NCI-H187 (cell line): ENCODE measurements at places on chromosomes 2 and 18.

GRCh38 chr2:45218931-45219339, 209.7 kb upstream of the SIX2 start:
- DNase-seq = no peak

DNA sequence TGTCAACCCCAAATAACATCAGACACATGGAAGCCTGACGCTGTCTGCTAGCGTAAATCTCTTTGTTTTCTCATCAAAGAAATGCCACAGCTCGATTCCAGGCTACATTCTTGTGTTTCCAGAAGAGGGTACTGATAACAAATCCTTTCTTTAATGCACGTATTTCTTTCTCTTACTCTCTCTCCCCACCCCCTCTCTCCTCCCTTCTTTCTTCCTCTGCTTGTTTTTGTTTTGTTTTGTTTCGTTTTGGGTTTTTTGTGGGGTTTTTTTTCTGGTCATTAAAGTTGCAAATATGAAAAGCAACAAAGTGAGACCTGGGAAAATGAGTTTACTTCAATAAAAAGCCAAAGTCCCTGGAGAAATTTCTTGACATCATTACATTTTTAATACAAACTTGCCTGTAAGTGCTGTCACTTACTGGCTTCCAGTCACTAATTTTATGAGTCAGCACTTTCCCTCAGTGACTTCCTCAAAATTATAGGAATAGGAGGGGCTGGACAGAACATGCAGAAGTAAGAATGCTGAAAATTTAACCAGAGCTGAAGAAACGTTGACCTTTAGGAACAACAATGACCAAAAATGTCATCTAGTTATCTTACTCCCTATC, 106.7 kb upstream of the NABP1 start:
- DNase-seq = no peak

GRCh38 chr2:216984937-216985336, 125.1 kb upstream of the TNP1 start:
- DNase-seq = no peak

DNA sequence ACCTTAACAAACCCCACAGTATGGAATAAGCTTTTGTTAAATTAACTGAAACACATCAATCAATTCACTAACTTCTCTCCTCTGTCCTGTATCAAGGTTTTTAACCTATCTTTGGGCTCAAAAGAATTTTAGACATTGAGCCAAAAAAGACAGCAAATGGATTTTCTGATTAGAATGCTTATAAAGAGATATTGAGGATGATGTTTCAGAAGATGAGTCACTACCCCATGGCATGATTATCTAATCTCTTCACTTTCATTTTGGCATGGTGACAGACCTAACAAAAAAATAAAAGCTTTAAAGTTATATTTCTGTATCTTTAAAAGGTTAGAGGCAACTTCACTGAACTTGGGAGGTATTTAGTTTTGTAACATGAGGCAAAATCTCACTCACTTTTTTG, 55.5 kb downstream of the SGPP2 start:
- DNase-seq = no peak

GRCh38 chr18:66136039-66136438, 385.2 kb downstream of the CDH7 start:
- DNase-seq = no peak

GRCh38 chr2:185811580-185811979, 73.0 kb downstream of the FSIP2 start:
- DNase-seq = no peak

DNA sequence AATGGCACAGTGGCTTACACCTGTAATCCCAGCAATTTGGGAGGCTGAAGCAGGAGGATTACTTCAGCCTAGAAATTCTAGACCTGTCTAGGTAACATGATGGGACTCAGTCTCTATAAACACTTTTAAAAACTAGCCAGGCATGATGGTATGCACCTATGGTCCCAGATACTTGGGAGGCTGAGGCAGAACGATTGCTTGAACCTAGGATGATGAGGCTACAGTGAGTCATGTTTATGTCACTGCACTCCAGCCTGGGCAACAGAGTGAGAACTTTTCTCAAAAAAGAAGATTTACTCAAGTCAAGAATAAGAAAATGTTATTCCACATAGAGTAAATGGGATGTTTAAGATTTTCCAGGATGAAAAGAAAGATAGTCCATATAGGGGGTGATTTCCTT, 158.6 kb downstream of the HNMT start:
- no peak for DNase-seq

DNA sequence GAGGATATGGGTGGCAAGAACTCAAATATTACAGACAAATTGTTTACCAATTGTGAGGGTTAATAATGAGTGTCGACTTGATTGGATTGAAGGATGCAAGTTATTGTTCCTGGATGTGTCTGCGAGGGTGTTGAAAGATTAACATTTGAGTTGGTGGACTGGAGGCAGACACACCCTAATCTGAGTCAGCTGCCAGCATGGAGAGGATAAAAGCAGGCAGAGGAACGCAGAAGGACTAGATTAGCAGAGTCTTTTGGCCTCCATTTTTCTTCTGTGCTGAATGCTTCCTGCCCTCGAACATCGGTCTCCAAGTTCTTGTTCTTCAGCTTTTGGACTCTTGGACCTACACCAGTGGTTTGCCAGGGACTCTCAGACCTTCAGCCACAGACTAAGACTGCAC, 1503.7 kb downstream of the LRP1B start:
- no peak for DNase-seq

GRCh38 chr2:66530651-66531050, 95.7 kb downstream of the MEIS1 start:
- DNase-seq = no peak

GRCh38 chr2:218272531-218273212, 2.4 kb downstream of the PNKD start:
- DNase-seq = peak; percentile 45

GRCh38 chr2:217943446-217944321, 59.1 kb downstream of the TNS1 start:
- no peak for DNase-seq

DNA sequence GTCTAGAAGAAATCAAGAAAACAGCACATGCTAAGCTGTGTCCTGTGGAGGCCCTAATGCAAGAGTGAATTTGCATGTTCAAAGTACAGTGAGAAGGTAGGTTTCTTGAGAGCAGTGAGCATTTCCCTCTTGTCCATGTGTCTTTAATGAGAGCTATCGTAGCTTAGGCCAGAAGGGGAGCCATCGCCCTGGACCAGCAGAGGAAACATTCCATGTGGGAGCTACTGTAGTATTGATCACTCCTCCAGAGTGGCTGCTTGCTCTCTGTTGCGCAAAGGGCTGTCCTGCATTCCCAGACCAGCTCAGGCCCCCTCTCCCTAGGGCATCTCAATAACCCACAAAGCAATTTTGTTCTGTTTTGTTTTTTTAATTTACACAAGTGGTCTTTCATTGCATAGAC, 950.1 kb downstream of the CNTNAP5 start:
- DNase-seq = no peak

DNA sequence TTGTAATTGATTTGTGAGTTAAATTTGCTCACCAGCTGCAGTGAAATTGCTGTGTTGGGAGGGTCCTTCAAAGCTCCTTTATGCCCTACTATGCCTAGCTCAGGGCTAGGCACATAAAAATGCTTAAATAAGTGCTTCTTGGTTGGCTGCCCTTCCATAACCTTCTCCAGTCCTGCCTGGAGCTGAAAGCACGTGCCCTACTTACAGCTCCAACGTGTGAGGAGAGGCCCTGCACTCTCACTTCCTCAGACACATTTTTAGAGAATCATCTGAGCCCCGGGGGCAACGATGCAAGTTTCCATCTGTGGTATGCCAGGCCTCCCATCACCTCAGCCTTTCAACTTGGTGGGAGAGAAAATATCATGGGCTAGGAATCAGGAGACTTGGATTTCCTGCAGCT, 202.7 kb downstream of the BCL11A start:
- DNase-seq = no peak
